Urinary bladder (tissue), 4 donors: ENCODE measurements at places on chromosomes 2 and 18. TPM values are rescaled to one million over a fixed set of nuclear protein-coding genes. Genes with fewer than 3 reads are reported as not detected.

DNA sequence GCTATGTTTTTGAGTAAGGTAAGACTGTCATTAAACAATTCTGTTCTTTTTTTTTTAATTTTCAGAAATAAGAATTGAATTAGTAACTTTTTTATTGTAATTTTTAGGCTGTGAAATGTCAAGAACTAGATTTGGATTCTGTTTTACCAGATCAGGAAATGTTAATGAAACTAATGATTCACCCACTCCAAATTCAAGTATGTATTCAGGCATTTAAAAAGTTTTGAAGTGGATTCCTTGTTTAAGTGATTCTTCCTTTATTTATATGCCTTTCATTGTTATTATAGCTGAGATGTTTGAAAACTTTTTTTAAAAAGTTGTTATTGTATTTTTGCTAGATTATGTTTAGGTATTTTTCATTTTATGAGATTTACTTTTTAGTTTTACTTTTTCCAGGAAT is 96.7 kb downstream of the UBR3 start:
- DNase-seq, result no peak

- no peak for DNase-seq
Observed at GRCh38 chr2:128449226-128450061, 130.8 kb upstream of the HS6ST1 start.

DNA sequence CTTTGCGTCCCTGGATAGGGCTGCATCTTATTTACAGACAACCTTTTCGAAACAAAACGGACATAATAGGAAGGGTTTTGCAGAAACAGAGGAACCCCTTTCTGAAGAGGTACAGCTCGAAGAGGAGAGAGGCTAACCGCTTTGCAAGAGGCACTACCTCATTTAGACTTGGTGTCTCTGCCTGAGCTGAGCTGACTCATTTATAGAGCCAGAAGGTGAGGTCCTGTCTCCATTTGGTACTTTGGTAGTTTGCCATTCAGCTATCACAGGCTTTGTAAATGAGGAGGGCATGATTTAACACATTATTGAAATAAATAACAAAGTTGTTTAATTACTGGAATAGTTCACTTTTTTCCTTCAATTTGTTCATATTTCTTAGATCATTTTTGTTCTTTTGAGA is 2.2 kb upstream of the NXPH2 start:
- no peak for DNase-seq

GRCh38 chr2:224308272-224308911 is 93.5 kb downstream of the FAM124B start:
- no peak for DNase-seq

DNA sequence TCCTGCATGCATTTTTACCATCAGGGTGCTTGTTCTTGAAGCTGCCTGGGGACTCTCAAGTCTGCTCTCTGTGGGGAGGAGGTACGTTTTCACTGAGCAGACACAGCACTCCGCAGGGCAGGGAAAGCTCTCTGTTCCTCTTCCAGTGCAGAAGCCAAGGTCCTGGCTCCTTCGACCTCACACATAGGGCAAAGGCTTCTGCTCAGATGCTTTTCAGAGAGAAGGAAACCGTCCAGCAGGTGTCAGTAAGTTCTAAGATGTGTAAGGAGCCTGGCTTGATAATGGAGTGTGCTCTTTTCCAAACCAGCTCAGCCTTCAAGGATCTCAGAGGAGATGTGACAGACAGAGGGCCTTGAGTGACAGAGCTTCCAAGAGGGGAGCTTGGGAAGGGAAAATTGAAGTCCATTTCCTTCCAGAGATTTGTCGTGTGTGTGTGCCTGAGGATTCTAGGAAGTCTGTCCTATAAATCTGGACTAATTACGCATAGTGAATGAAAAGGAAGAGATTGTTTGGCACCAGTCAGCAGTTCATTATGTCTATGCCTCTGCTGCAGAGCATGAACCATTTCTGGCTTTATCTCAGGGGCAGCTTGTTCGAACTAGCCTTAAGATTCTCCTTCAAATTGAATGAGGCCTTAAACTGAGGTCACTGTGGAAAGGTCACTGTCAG is 67.3 kb upstream of the UPP2 start:
- DNase-seq, result no peak

The NCKAP5 gene
- polyA plus RNA-seq, result 0.32 TPM

The CD302 gene
- polyA plus RNA-seq, result 58.2 TPM
